ENCODE measurements at places on chromosomes 7 and 10. TPM values are rescaled to one million over a fixed set of nuclear protein-coding genes. Genes with fewer than 3 reads are reported as not detected.

KCNMA1 gene
- 77.8 TPM for total RNA-seq

DNA sequence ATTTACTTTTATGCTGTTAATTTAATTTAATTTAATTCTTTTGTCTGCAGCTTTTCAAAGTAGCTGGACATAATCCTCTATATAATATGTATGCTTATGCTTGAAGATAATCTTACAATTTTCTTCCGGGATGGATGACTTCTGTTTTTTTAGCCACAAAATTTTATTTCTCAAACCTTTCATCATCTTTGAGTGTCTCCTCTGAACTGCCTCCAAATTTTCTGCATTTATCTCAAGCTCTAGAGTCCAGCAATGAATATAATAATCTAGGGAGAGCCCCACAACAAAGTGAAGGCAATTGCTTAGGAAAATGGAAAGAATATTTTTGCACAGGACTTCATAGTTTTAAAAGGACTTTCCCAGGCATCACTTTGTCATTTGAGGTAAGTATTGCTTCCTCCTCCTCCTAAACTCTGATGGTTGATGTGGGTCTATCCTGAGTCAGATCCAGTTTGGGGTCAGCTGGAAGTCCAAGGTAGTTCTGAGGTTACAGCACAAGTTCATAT, 53.7 kb upstream of the FAM3C start:
- DNase-seq: no peak
- no peaks in the 10 kb centered on the region for H3K27me3 ChIP-seq
- H3K4me1 ChIP-seq: peaks cover 10% of the 10 kb centered on the region
- H3K4me3 ChIP-seq: no peak overlapping the region
- no peak overlapping the region for H3K27ac ChIP-seq
- H3K36me3 ChIP-seq: no peaks in the 10 kb centered on the region

GRCh38 chr10:22849077-22849805, 78.6 kb upstream of the ARMC3 start:
- no peak overlapping the region for H3K27ac ChIP-seq
- no peaks in the 10 kb centered on the region for H3K36me3 ChIP-seq
- peaks cover 4% of the 10 kb centered on the region for H3K4me1 ChIP-seq
- peak overlapping the region; percentile 62 for H3K4me3 ChIP-seq

- H3K36me3 ChIP-seq: no peaks in the 10 kb centered on the region
- peaks cover 34% of the 10 kb centered on the region for H3K4me1 ChIP-seq
Observed at GRCh38 chr7:12715372-12716133, 28.1 kb downstream of the ARL4A start.

GRCh38 chr10:75532253-75532924, 101.0 kb downstream of the LRMDA start:
- no peak overlapping the region for H3K4me3 ChIP-seq
- peak overlapping the region; percentile 66 for H3K27ac ChIP-seq
- no peaks in the 10 kb centered on the region for H3K27me3 ChIP-seq
- peak; percentile 79 for DNase-seq

DNA sequence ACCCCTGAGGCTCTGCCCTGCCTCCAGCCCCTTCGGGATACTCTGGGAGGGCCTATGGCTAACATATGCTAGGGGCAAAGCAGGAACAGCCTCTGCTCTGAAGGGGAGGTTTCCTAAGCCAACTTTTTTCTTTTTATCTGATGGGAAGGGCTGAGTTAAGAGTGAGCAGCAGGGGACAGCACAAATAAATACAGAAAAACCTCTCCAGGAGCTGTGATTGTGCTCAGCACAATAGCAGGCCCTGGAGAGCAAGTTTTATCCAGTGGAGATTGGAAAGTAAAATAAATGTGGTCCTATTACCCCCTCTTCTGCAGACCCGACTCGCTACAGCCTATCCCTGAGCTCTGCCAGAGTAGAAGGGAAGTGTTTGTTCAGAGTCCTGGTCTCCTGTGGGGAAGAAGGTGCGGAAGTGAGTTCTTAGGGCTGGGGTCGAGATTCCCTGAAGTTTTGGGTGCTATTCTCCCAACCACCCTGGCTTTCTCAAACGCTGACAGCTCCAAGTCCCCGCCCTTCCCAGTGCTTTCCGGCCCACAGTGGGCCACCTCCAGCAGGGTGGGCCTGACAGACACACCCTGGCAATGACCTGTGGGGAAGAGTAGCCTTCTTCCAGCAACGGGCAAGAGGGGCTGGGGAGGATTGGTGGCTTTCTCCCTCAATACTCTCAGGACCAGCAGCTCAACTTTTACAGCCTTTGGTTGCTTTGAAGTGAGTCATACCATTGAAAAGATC, 23.0 kb upstream of the AFAP1L2 start:
- H3K27ac ChIP-seq: no peak overlapping the region
- H3K27me3 ChIP-seq: no peaks in the 10 kb centered on the region
- no peaks in the 10 kb centered on the region for H3K36me3 ChIP-seq
- DNase-seq: no peak

GRCh38 chr7:79436378-79436777, 17.1 kb downstream of the MAGI2 start:
- H3K27me3 ChIP-seq: no peaks in the 10 kb centered on the region
- H3K4me3 ChIP-seq: no peak overlapping the region
- H3K36me3 ChIP-seq: no peaks in the 10 kb centered on the region
- peaks cover 14% of the 10 kb centered on the region for H3K4me1 ChIP-seq
- DNase-seq: no peak

All from osteoblast (primary cell).